ENCODE measurements at places on chromosomes 13 and 19. TPM values are rescaled to one million over a fixed set of nuclear protein-coding genes. Genes with fewer than 3 reads are reported as not detected.

The PCDH20 gene
- not detected for total RNA-seq

The GNG14 gene
- total RNA-seq: not detected

The TUBA3C gene
- not detected for total RNA-seq

The CEACAM16 gene
- 0.24 TPM for total RNA-seq

The GRIN2D gene
- total RNA-seq: 7.9 TPM

The C13orf46 gene
- total RNA-seq: 0.08 TPM

The RFPL4A gene
- 0.31 TPM for total RNA-seq

The FGF22 gene
- 1.2 TPM for total RNA-seq

The ZNF283 gene
- 4.3 TPM for total RNA-seq

The SMARCA4 gene
- 7.7 TPM for total RNA-seq

The CKM gene
- not detected for total RNA-seq

The ERCC2 gene
- total RNA-seq: 11.7 TPM

The ITGBL1 gene
- total RNA-seq: 1.4 TPM

The SH2D3A gene
- 15.4 TPM for total RNA-seq

The ZNF320 gene
- total RNA-seq: not detected

The LYPD4 gene
- not detected for total RNA-seq

The LRRC25 gene
- not detected for total RNA-seq

The CD70 gene
- total RNA-seq: 24.7 TPM

The ZNF835 gene
- not detected for total RNA-seq

The KLHL1 gene
- not detected for total RNA-seq

The KLK3 gene
- total RNA-seq: not detected

The LRRC8E gene
- total RNA-seq: 5.7 TPM

The CDC42EP5 gene
- not detected for total RNA-seq

The TFDP1 gene
- total RNA-seq: 107 TPM

The COMP gene
- total RNA-seq: 0.06 TPM
